Endodermal cell (in vitro differentiated cells): ENCODE measurements at places on chromosomes 6 and 20.

- no peak for DNase-seq
Measured at GRCh38 chr6:143772116-143773086, 70.7 kb upstream of the LTV1 start.

DNA sequence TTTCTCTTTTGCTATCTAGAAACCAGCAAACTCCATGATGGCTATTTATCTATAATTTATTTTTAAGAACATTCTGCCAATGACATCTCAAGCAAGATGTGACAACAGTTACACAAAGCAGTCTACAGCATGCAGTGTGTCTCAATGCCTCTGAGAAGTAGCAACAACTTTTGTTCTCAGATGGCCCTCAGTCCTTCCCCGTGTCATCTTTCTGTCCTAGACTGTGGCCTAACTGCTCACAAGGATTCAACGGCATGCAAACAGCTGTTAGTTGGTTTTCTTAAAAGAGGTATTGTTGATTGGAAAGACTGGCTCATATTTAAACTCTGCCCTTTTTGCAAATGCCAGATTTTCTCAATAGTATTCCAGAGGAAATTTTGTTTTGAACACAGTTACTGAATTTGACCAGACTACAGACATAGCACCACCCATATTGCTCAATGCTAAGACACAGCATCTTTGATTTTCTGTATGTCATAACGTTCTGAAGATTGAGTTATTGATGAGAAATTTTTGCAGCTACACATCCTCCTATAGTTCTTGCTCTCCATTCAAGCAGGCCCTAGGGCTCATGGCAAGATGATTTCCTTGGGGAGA is 26.1 kb upstream of the F13A1 start:
- no peak for DNase-seq

DNA sequence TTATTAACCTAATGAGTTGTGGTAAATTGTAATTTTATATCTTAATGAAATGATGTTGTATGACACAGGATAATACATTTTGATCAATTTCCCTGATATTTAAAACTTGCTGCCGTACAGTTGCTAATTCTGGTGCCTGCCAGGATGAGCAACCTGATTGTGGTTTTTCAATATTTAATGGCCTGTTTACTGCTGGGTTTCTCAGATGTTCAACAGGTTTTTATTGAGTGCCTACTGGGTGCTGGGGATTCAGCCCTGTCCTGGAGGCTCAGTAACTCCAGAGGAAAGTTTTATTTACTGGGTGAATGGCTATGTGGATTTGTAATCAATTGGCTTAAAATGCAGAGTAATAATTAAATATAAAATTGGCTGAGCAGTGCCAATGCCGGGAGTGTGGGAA is 8.0 kb downstream of the TOX2 start:
- DNase-seq, result no peak

- DNase-seq, result no peak
Measured at GRCh38 chr6:11326116-11326515, 93.6 kb upstream of the NEDD9 start.

GRCh38 chr6:129575378-129576118 is 134.4 kb downstream of the ARHGAP18 start:
- no peak for DNase-seq

GRCh38 chr20:1174787-1175186 is 10.0 kb downstream of the TMEM74B start:
- peak; percentile 21 for DNase-seq

DNA sequence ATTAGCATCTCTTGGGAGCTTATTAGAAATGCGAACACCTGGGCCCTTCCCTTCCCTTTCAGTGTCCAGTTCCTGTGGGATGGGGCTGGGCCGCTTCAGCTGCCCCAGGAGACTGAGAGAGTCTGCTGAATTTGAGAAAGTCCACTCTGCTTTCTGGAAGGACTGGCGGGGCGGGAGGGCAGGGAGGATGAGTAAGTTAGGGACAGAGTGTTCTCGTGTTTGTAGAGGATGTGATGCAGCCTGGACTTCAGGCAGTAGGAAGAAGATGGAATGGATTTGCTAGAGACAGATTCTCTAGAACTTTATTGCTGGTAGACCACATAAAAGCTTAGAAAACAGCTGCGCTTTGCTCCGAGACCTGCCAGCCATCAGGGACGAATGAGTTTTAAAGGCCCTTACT is 1.1 kb upstream of the TULP4 start:
- no peak for DNase-seq

- no peak for DNase-seq
Measured at GRCh38 chr6:135814043-135814442, 37.5 kb upstream of the PDE7B start.

DNA sequence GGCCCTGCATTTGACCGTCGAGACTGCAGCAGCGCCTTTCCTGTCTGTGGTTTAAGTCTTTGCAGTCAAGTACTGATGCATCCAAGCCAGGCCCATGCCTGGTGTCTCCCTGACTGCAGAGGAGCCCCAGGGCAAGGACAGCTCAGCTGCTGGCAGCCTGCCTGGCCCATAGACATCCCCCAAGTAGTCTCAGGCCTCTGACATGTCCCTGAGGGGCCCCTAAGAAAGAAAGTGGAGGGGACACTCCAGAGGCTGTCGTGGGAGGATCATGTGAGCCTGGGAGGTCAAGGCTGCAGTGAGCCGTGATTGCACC is 18.0 kb downstream of the HRH3 start:
- DNase-seq, result no peak
